ENCODE measurements at places on chromosomes 4 and X. TPM values are rescaled to one million over a fixed set of nuclear protein-coding genes. Genes with fewer than 3 reads are reported as not detected.

STS gene
- 2.0 TPM for total RNA-seq

TMEM33 gene
- 28.0 TPM for total RNA-seq

UCP1 gene
- 0.07 TPM for total RNA-seq

MAGEA12 gene
- 0.15 TPM for total RNA-seq

RTL9 gene
- total RNA-seq: 0.15 TPM

CSN1S1 gene
- not detected for total RNA-seq

TDO2 gene
- 0.64 TPM for total RNA-seq

PPBP gene
- total RNA-seq: 0.17 TPM

CDK16 gene
- total RNA-seq: 118 TPM

GLUD2 gene
- 2.4 TPM for total RNA-seq

SLC2A9 gene
- total RNA-seq: 0.50 TPM

HS3ST1 gene
- 0.35 TPM for total RNA-seq

ANKRD17 gene
- 17.2 TPM for total RNA-seq

ERAS gene
- 0.15 TPM for total RNA-seq

ARAP2 gene
- 0.38 TPM for total RNA-seq

WDFY3 gene
- 13.7 TPM for total RNA-seq

ARHGEF38 gene
- not detected for total RNA-seq

FGFR3 gene
- total RNA-seq: 1.8 TPM

SHISA3 gene
- not detected for total RNA-seq
